Neural crest cell (in vitro differentiated cells): ENCODE measurements at places on chromosomes 11 and 22.

GRCh38 chr11:64233913-64234586, at the start of gene VEGFB:
VEGFB (plus strand) TSS chr11:64234584; CDS start chr11:64234834, 250 bp downstream.
- DNase-seq = no peak

GRCh38 chr11:48077251-48077650, 96.9 kb downstream of the PTPRJ start:
- no peak for DNase-seq

DNA sequence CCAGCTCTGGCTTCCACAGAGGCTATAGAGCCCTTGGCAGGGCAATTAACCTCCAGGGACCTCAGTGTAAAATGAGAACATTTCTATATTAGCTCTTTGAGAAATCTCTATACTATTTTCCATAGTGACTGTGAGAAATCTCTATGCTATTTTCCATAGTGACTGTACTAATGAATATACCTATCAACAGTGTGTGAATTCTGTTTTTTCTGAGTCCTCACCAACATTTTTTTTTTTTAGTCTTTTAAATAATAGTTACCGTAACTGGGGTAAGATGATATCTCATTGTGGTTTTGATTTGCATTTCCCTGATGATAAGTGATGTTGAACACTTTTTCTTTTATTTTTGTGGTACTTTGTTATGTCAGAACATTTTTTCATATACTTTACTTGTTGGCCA, 7.0 kb upstream of the MTNR1B start:
- no peak for DNase-seq

- no peak for DNase-seq
Measured at GRCh38 chr11:69746752-69747742, 28.1 kb downstream of the FGF4 start.

DNA sequence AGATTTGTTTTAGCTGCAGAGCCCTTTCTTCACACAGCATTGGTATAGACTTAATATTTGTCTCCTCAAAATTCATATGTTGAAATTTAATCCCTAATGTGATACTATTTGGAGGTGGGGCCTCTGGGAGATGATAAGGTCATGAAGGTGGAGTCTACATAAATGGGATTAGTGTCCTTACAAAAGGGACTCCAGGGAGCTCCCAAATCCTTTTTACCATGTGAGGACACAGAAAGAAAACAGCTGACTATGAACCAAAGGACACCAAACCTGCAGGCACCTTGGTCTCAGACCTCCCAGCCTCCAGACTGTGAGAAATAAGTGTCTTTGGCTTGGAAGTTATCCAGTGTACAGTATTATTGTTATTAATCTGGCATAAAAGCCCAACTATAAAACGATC, 10.2 kb downstream of the SLC35F2 start:
- DNase-seq = no peak

- no peak for DNase-seq
Measured at GRCh38 chr11:8251616-8252295, 11.9 kb downstream of the LMO1 start.

DNA sequence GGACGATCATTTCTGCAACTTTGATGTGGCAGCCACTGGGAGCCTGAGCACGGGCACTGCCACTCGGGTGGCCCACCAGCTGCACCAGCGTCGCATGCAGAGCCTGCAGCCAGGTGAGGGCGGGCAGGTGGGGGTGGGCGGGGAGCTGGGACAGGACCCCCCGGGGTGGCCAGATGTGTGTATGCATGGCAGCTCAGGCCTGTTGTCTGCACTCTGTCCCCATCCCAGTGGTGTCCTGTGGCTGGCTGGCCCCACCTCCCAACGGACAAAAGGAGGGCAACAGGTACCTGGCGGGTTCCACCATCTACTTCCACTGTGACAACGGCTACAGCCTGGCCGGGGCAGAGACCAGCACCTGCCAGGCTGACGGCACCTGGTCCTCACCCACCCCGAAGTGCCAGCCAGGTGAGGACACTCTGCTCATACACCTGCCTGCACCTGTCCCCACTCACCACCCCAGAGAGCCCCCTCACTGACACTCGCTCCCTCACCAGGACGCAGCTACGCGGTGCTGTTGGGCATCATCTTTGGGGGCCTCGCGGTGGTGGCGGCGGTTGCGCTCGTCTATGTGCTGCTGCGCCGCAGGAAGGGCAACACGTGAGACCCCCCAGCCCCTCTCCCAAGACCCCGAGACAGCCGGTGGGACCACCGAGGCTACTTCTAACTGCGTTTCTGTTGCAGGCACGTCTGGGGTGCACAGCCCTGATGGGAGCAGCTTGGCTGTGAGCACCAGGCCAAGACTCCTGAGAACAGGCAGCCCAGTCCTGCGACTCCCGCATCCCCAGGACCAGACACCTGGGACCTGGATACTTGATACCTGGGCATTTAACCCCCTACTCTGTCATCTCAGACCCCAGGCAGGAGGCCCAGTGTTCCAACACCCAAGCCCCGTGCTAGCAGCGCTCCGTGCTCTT, 6.7 kb downstream of the SUSD2 start:
- DNase-seq = no peak

DNA sequence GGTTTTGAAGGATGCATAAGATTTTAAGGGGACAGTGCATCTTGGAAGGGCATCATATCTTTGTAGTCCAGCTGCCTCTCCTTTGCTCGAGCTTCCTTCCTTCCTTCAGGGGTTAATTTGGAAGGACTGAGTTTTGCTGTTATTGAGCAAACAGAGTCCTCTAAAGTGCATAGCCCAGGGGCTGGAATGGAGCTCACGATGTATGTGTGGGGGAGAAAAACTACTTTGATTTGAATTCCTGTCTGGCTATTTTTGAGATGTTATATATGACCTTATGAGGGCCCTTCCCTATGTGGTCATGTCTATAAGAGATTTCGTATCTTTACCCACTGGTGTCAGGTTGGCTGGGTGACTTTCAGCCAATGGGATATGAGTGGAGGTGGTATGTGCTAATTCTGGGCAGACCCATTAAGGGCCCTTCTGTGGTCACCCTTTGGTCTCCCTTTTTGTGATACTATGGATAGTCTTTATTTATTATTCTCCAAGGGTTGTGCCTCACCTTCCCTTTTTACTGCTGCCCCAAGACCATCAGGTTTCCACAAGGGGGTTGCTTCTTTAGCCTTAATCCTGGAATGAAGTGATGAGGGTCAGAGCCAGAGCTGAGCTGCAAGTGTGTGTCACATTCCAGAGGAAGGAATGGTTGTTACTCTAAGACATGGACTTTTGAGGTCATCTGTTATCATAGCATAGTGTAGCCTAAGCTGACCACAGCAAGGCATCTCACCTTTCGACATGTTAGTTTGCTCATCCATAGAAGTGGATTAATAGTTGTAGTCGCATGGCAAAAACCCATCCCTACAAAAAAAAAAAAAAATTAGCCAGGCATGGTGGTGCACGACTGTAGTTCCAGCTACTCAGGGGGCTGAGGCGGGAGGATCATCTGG, 54.6 kb downstream of the LRRC74B start:
- DNase-seq = no peak

DNA sequence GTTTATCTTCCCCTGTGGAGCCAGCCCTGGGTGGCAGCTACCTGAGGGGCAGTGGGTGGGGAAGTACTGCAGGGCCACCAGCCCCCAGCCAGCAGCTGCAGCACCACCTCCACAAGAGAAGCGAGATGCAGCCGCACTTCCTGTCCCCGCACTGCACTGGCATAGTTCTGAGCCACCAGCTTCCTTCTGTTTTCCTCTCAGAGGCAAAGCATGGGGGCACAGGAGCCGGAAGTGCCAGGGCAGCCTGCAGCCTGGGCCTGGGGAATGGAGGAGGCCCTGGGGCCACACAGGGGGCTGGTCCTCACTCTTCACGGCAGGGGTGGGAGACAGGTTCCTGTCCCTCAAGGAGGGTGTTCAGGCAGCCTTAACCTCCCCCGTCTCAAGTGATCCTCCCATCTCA, 11.9 kb upstream of the SH3BP1 start:
- no peak for DNase-seq

- no peak for DNase-seq
Measured at GRCh38 chr11:67270256-67271204, 4.3 kb downstream of the GRK2 start.

- no peak for DNase-seq
Measured at GRCh38 chr11:120625565-120625964, 114.0 kb downstream of the GRIK4 start.

DNA sequence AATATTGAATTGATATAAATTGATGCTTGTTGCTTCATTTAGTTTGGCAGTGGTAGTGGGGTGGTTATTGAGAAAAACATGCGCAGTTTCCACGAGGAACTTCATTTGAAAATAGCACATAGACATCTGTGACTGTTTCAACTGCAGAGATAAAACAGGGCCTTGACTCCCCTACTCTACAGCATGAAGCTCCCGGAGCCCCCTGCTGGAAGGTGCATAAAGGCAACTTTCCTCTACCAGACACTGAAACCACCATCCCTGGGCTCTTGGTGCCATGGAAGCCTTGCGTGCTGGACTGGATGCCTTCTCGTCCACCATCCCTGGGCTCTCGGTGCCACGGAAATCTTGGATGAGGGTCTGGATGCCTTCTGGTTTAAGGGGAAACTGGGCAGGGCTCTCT, 195.9 kb downstream of the CSNK2A3 start:
- DNase-seq = peak; percentile 34

DNA sequence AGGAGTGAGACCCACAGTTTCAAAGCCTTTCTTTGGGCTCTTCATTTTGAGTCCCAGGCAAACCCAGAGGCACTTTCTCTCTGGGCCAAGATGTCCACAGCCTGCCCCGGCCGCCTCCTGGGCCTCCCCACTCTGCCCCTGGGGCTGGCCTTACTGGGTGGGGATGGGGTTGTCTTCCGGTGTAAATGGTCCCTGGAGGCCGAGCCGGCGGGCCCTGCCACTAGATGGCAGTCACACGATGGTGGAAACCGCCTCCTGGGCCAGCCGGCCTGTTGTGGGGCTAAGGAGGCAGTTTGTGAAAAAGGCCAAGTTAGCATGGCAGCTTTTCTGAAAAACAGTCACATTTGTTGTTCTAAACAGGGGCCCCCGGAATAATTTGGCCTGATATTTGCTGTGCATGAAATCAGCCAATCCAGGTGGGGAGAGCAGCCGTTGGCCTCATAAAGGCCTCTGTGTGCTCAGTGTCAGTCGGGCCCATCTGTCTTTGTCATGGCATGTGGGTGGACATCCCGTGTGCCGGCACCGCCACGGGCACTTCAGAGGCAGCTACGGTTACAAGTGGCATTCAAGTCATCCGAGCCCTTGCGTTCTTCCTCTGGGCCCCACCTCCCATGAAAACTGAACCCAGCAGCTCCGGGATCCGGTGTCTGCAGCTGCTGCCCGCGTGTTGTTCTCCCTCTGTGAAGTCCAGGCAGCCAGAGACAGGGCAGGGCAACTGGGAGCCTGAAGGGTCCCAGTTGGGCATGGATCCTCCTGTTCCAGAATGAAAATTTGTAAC, 6.5 kb downstream of the MRPL23 start:
- DNase-seq = no peak

GRCh38 chr11:13334034-13334786, 56.6 kb downstream of the BMAL1 start:
- DNase-seq = no peak

DNA sequence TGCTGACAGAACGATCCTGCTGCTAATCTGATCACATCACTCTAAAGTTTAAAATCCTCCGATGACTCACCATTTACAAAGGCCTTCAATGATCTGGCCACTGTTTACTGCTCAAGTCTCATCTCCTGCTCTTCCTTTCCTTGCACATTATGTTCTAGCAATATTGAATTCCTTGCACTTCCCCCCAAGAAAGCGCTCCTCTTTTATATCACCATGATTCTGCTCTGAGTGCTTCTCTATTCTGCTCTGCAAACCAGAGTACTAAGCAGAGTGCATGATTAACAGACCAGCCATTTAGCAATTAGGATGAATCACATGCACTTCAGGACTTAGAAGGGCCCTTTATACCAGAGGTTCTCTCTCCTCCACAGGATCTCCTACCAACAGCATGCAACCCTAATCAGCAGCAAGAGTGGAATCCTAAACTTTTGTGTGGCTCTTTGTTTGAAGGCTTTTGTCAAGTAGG, 1122.8 kb upstream of the CCDC90B start:
- no peak for DNase-seq

GRCh38 chr11:13354335-13354734, 76.7 kb downstream of the BMAL1 start:
- DNase-seq = no peak

- DNase-seq = no peak
Measured at GRCh38 chr11:441418-442274, at the start of gene ANO9. ANO9 (minus strand) TSS chr11:442011; CDS start chr11:441926, 85 bp downstream.

DNA sequence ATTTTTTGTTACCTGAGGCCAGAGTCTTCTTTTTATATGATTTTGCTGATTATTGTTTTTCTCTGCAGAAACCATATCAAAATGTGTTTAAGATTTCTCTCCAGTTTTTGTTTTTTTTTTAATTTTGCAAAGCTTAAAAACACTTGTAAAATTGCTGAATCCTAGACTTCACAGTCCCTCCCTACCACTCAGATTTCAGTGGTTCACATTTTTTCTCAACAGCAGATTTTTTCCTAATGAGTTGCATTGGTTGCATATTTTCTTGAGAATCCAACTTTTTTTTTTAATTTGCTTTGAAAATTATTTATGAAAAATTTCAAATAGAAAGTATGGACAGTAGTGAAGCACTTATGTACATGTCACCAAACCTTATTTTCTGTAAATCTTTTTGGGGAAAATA, 5.8 kb downstream of the ARL14EP start:
- DNase-seq = no peak

DNA sequence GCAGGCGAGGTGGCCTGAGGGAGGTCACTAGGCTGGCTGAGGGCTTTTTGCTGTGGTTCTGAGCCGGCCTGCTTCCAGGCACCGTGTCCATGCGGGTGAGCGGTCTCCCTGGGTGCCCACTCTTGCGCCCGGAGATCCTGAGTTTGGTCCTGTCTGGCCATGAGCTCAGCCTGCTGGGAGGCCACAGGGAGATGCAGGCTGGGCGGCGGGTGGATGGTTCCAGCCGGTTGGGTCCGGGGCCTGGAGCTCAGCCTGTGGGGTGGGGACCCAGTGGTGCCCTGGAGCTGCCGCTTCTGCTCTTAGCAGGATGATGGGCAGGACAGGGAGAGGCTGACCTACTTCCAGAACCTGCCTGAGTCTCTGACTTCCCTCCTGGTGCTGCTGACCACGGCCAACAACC, 18.5 kb downstream of the TPCN2 start:
- no peak for DNase-seq

GRCh38 chr11:8838248-8838647, 72.7 kb upstream of the AKIP1 start:
- no peak for DNase-seq

GRCh38 chr11:2926611-2927051, 2.6 kb downstream of the PHLDA2 start:
- DNase-seq = no peak
